ENCODE measurements at places on chromosomes 6 and 20.

GRCh38 chr6:69835414-69836179 lies 30.8 kb upstream of the COL19A1 start:
- no peak for DNase-seq

GRCh38 chr6:142045380-142046278 lies 87.1 kb upstream of the GJE1 start:
- no peak for DNase-seq

- no peak for DNase-seq
These were observed 22.7 kb upstream of the NUP153 start for GRCh38 chr6:17729223-17730077.

DNA sequence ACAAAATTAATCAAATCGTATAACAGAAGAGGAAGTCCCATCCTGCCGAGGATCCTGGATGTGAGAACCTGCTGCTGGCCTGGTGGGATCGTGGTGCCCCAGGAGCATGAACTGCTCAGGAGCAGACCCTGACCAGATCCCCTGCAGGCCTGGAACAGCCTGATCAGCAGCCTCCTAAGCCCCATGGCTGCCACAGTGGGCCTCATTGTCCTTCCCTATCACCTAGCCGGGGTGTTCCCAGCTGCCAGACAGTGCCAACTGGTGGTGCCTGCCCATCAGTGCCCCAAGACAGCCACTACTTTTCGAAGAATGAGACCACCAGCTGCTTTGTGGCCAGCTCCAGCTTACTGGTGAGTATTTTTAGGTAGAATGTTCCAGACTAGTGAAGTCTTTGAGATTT lies 19.6 kb upstream of the MAS1L start:
- no peak for DNase-seq

DNA sequence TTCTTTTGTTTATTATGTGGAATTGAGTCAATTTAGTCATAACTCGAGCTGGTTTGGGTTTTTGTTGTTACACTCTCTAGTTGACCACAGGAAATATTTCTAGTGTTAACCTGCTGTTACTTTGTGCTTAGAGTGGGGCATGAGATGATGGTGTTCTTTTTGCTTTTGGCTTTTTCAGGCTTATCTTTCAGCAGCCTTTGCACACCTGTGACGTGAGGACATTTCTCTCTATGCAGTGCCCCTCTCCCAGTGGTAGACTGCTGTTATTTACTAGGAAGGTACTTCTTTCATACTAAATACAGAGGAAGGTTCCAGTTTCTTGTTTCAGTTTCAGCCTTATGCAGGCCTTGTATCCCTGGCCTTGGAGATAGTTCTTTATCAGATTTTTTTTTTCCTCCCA lies 766.8 kb upstream of the MAN1A1 start:
- DNase-seq, result no peak

DNA sequence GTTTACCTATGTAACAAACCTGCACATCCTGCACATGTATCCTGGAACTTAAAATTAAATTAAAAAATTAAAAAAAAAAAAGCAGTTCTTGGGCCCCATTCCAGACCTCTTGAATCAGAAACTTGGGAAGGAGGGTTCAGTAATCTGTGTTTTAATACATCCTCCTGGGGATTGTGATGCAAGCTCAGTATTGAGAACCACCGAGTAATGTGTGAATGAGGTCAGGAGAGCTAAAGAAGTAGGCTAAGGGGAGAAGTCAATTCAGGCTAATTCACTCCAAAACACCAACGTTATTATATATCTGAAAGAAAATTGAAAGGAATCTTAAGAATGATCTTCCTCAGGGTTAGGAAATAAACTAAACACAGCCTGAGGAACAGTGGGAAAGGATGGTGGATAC lies 120.4 kb downstream of the RNF144B start:
- DNase-seq, result no peak

DNA sequence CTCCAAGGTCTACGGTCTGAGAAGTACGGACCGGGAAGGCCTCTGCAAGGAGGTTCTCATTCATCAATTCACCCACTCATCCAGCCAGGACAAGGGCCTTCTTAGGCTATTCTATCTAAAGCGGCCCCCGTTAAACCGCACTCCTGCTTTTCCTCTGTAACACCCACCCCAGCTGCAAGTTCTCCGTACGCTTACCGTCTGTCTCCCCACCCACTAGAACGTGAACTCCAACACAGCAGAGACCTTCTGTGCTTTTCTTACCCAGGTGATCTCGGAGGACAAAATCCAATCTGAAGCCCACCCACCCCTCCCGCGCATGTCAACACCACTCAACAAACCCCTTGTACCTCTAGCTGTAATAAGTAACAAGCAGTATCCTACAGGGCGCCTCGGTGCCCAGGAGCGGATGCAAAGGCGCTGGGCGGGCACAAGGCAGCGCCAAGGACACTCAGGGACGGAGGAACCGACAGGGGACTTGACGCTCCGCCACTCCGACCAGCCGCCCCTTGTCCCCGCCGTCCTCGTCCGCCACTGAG lies 351 bp downstream of the AURKA start:
- DNase-seq, result no peak

DNA sequence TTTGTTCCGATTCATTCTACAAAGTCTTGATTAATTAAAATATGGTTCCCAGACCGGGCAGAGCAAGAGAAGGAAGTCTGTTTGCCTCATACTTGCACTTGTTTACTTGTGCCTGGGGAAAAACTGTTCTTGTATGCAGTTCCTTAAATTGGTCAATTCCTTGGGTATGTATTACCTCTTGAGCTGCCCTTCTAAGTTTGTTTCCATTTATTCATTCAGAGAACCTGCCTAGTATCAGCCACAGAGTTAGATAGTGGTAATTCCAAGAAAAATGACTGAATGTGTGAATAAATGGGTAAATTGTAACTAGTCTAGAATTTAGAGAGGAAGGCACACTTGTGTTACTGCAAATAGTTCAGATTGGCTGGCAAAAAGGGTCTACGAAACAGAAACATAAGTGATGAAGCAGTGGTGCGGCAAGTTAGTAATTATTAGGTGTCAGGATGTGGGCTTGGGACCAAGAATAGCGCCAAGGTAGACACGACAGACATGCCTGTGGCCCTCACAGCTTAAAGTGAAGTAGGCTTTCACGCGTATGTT lies 525 bp upstream of the MAK start:
- no peak for DNase-seq

DNA sequence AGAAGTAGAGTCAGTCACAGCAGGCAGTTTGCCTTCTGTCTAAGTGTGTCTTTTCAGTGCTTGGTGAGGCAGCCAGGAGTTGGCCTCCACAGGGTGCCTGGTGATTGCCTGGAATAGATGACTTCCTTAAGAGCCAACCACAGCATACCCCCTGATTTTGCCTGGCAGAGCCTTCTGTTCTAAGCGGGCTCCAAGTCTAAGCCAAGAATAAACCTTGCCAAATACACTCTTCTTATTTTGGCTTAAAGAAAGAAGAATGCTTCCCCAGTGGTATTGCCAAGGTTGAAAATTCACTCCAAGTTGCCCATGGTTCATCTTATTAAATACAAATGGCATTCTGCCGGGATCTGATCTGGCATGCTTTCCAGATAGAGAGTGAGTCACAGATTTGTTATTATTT lies 1424.8 kb upstream of the EYS start:
- no peak for DNase-seq
